ENCODE measurements at places on chromosomes 16 and 17.

DNA sequence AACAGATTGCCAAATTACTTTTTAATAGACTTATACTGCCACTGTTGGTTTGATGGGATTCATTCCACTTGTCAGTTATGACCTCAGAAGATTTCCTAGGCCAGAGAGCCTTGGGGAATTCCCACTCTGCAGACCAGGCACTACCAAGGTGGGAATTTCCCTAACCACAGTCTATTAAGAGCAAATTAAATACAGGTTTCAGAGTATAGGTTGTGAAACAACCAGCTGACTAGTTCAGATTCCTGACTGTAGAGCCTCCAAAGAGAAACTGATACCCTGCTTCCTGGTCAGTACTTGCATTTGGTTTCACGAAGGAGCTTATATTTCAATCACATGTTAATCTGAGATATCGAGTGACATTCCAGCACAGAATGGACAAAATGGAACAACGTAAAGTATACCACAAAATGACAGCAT lies 186.5 kb downstream of the STX8 start:
- DNase-seq = no peak

- DNase-seq = no peak
Observed at GRCh38 chr17:35586569-35587073, 501 bp upstream of the AP2B1 start.

DNA sequence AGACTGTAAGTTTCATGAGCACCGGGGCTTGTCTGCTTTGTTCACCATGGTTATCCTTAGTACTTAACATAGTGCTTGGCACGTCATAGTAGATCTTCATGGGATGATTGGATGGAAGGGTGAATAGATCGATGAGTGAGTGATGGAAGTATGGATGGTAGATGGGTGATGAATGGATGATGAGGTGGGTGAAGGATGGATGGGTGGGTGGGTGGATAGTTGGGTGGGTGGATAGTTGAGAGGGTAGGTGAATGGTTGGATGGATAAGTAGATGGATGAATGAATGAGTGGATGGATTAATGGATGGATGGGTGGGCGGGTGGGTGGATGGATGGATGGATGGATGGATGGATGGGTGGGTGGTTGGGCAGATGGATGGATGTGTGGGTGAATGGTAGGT lies 133.2 kb upstream of the PLCG2 start:
- DNase-seq = no peak

DNA sequence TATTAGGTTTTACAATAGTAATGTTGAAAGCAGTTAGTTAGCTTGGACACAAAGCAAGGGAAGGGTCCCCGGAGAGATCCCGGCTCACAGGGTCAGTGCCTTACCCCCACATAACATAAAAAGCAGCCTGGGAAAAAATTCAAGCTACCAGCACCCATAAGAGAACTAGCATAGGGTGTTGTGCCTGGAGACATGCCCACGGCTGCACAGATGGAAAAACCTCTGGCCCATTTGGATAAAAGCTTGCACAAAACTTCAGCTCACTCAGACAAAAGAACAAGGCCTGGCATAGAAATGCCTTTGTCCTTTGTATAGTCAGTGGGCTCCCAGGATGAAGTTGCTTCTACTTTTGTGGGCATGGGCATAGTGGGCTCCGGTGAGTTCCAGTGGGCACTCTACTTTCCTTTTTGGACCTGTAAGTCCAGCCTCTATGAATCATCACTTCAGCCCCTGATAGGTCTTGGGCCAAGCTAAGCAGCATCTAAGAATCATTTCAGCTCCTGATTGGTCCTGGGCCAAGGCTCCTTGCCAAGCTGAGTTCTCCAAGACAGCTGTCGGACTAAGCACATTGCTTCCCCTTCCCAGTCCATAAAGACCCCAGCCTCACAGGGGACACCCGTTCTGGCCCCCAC lies 1.3 kb upstream of the RDM1 start:
- DNase-seq = no peak

DNA sequence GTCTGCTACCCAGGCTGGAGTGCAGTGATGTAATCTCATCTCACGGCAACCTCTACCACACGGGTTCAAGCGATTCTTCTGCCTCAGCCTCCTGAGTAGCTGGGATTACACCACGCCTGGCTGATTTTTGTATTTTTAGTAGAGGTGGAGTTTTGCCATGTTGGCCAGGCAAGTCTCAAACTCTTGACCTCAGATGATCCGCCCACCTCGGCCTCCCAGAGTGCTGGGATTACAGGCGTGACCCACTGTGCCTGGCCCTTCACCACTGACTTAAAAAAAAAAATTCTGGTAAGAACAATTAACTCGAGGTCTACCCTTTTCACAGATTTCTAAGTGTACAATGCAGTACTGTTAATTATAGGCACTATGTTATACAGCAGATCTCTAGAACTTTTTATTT lies 279.4 kb downstream of the PARN start:
- DNase-seq = no peak

DNA sequence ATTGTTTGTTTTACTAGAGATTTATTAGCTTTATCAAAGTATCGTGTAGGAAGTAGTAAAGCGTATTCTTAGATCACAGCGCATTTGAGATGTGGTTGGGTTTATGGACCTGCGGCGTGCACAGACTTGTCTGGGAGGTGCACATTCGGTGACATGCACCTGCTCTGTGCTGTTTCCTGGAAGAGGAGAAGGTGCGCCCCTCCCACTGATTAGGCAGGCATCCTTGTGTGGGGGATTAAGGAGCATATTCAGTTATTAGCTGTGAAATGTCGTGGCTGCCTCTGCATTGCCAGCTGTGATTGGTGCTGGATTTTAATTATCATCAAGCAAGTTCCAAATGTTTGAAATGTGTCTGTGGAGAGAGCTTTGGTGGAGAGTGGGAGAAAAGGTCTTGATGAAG lies 903.8 kb upstream of the RBFOX1 start:
- DNase-seq = no peak

DNA sequence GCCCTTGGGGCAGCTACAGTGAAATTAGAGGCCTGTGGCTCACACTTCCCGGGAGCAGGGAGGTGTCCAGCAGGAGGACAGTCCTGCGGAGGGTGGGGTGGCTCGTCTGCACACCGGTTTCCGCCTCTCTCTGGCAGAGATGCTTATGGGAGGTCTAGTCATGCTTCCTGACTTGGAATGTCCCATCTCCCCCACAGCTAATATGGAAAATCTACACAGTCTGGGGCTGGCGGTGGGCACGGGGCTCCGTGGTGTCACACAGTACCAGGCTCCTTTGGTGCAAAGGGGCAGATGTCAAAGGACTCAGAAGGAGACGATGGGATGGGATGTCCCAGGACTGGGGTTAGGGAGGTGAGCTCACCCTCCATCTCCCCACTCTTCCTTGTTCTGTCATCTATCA lies 44.1 kb upstream of the DOC2B start:
- no peak for DNase-seq

- no peak for DNase-seq
Observed at GRCh38 chr17:74132354-74132753, 71.1 kb upstream of the RPL38 start.

GRCh38 chr16:85796599-85796998 lies 2.7 kb downstream of the EMC8 start:
- no peak for DNase-seq

DNA sequence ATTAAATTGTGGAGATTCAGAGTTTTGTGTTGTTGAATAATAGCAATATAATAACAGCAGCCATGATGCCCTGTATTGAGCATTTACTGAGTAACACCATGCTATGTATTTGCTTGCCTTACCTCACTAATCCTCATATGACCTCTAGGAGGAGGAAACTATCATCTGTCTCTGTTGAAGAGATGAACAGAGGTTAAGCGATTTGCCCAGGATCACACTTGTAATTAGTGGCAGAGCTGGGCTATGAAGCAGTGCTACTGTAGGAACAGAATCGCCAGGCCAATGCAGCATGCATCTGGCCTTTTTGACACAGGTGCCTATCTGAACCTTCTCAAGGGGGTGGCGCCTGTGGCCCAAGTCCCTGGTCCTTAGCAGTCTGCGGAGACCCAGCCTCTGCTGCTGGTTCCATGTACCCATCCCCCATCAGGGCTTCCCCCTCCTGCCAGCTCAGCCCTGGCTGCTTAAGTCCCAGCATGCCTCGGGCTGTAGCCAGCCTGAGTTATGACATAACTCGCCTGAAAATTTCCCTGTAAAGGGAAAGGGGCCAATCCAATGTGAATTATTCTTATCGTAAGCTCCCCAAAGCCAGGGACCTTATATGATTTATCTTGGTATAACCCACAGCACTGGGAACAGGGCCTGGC lies 50.4 kb upstream of the HS3ST2 start:
- peak; percentile 93 for DNase-seq

- DNase-seq = no peak
Observed at GRCh38 chr16:13098536-13098935, 197.1 kb downstream of the SHISA9 start.

GRCh38 chr17:65121916-65122806 lies 15.0 kb upstream of the RGS9 start:
- DNase-seq = no peak

DNA sequence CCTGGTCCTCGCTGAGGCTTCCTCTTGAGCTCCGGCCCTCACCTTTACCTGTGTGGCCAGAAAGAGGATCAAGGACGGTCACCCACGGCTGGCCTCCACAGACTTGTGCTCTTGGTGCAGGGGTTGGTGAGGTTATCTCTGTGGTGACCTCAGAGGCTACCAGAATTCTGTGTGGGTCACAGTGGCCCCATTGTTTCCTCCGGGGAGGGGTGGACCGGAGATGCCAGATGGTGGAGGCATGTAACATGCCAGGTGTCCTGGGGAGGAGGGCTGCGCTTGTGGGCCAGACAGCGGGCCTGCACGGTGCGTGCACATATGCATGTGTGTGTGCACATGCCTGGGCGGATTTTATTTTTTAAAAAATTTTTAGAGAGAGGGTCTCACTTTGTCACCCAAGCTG lies 6.3 kb downstream of the SGCA start:
- no peak for DNase-seq

All from BE2C (cell line).